ENCODE measurements at places on chromosomes 1 and 21.

DNA sequence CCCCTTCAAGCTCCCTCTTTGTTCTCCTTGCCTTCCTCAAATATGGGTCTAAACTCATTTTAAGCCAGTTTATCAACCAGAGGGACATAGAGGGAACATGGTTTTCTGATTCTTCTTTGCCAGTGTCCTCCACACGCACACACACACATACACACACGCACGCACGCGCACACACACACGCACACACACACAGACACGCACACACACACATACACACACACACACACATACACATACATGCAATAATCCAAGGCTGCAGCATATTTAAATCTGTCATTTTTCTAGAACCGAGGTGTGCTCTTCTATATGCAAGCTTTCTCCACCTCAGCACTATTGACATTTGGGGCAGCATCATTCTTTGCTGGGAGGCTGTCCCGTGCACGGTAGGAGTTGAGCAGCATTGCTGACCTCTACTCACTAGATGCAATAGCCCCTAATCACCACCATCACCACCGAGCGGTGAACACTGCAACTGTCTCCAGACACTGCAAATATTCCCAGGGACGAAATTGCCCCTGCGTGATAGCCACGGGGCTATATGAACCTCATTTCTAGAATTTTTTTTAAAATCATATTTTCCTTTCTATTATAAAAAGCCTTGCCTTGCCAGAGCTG is 8.0 kb downstream of the TNFRSF9 start:
- DNase-seq: no peak

GRCh38 chr1:5424802-5425703 is 567.2 kb downstream of the NPHP4 start:
- no peak for DNase-seq

- DNase-seq: no peak
These were observed 1.4 kb upstream of the ABCA4 start for GRCh38 chr1:94122201-94122970.

GRCh38 chr1:89640440-89640839 is 7.5 kb downstream of the LRRC8C start:
- no peak for DNase-seq

- no peak for DNase-seq
These were observed 14.2 kb upstream of the ACKR1 start for GRCh38 chr1:159190441-159190840.

- no peak for DNase-seq
These were observed 34.2 kb upstream of the FAM3B start for GRCh38 chr21:41282412-41282811.

DNA sequence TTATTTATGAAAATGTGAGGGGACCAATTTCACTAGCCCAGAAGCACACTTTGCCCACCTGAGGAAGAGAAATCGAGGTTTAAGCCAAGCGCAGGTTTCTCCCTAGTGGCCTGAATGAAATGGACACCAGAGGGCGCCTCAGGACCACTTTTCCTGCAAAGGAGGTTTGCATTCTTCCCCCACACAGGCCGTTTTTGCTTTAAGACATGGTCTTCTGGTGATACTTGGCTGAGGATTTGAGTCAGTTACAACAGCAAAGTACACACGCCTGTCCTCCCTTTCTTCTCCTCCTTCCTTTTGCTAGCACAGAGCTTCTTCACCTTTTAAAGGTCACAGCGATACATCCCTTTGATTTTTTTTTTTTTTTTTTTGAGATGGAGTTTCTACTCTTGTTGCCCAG is 5.4 kb downstream of the PLA2G2E start:
- peak; percentile 81 for DNase-seq
